RWPE2 (cell line): ENCODE measurements at places on chromosomes 4 and X.

DNA sequence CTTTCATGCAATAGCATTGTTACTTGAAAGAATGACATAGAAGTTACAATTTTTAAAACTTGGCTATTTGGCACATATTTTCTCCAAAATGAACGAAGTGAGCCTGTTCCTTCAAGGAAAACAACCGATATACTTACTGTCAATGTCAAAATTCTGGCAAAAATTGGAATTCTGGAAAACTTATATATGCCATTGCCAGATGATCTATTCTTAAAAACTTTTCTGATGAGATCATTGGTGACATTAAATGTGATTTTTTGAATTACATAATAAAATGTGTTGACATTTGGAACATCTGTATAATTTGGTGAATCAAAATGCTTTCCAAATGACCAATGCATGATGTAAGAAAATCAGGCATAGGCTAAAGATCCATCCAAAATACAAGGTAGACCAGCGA is 209.0 kb downstream of the SCFD2 start:
- no peak for DNase-seq

- DNase-seq = no peak
Observed at GRCh38 chrX:33909836-33910235, 222.3 kb downstream of the FAM47A start.

DNA sequence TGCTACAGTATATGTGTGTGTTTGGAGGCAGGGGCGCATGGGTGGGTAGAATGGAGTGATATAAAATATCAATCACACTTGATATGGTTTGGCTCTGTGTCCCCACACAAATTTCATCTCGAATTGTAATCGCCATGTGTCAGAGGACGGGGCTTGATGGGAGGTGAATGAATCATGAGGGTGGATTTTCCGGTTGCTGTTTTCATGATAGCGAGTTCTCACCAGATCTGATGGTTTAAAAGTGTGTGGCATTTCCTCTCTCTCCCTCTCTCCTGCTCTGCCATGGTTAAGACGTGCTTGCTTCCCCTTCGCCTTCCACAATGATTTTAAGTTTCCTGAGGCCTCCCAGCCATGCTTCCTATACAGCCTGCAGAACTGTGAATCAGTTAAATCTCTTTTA is 14.8 kb downstream of the SOWAHB start:
- no peak for DNase-seq

- no peak for DNase-seq
Observed at GRCh38 chrX:153726286-153727122, 1.8 kb downstream of the ABCD1 start.

- no peak for DNase-seq
Observed at GRCh38 chrX:10142041-10142599, 14.7 kb upstream of the CLCN4 start.

DNA sequence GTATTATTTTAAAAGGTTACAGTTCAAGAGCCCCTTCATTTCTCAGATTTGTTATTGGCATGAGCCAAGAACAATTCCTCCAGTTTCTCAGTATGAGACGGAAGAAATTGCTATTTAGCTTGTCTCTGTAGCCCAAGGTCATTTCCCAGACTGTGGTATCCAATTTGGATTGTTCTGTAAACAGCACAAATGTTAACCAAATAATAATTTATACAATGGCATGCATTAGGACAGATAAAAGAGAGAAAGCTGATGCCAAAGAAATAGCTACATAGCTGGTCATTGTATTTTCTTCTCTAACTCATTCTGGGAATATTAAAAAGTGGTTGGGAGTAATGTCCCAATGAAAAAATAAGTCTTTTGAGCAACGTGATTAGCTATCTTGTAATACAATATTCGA is 134.6 kb upstream of the NPY2R start:
- no peak for DNase-seq

GRCh38 chrX:53918702-53919101 is 125.6 kb downstream of the PHF8 start:
- DNase-seq = no peak

- DNase-seq = no peak
Observed at GRCh38 chr4:158261480-158261879, 51.2 kb downstream of the TMEM144 start.

DNA sequence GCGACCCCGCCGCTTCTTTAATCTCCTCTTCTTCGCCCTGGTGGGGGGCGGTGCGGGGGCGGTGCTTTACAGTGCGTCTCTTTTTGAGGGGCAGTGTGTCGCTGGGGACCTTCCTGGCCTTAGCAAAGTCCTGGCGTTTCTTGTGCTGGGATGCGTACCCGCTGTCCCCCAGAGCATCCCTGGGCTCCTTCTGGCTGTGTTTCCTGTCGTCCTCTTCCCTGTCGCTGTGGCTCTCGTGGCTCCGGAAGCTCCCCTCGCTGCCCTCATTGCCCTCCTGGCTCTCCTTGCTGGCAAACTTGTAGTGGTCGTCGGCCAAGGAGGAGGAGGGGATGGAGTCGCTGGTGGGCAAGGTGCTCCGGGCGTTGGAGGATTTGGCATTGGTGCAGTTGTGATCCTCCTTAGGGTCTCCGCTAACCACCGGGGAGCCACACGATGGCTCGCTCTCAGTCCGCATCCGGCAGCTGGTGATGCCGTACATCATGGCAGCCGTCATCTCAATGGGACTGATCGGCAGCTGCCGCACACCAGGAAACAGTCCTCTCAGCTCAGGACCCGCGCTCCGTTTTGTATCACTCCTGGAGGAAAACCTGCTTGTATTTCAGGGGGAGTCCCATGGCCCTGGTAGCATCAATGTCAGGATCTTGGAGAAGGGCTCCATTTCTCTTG is 30.4 kb upstream of the TMSB15A start:
- DNase-seq = no peak

- DNase-seq = no peak
Observed at GRCh38 chr4:109015413-109015810, 252.6 kb upstream of the ETNPPL start.

GRCh38 chrX:112863850-112864249 is 23.2 kb upstream of the AMOT start:
- no peak for DNase-seq

DNA sequence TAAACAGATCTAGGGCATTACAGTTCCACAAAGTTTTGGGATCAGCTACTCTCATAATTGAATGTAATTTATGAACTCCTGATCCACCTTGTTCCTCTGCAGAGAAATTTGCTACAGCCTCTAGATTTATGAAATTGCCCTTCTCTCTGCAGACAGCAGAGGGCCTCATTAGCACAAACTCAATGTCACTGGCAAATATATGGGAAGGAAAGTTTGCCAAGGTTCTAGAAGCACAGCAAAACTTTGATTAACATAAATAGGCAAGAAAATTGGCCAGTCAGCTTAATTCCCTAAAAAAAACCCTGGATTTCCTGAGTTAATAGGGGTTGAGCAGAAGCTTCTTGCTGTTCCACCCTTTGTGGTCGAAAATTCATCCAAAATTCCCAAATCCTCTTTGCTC is 31.5 kb downstream of the PRPS1 start:
- DNase-seq = no peak

GRCh38 chrX:56947699-56948098 is 47.6 kb downstream of the SPIN3 start:
- no peak for DNase-seq
